Nucleus accumbens (tissue), 56 donors: ENCODE measurements at places on chromosomes 7 and 10.
A peak's percentile ranks its signal among the peaks of the same experiment; 100 is the strongest.

DNA sequence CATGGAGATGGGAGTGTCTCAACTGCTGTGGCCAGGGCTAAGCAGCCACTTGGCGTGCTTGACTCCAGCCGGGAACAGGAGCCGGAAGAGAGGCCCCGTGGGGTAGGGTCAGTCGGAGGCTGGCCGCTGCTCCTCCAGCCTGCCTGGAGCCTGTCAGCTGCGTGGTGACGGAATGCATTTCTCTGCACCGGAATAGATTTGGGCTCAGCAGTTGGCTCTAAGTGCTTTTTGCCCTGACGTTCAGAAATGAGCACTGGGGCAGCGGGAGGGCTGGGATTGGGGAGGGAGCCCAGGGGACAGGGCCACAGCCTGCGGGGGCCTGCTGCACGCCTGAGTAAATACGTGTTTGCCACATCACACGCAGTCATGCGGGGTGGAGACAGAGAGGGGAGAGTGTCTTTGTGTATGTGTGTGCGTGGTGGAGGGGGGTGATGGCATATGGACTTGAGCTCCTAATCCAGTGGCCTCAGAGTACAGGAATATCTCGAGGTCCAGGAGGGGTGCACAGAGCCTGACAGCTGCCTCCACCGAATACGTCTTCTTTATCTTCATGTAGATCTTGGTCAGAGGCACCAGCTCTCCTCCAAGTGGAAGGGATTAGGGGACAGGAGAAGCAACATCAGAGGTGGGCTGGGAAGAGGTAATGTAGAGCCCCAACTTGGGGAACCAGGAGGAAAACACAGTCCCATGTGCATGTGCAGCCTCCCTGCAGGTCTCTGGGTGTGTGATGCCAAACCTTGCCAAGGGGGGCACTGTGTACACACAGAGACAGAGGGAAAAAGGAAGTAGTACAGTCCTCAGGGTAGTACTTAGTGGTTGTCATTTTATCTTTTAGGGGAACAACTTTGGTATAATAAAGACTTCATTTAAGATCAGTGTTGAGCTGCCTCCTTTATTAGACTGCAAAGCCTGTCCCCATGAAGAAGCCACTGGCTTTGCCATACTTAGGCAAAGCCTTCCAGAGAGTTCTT is 151.4 kb downstream of the CDH23 start:
- no peak for DNase-seq

DNA sequence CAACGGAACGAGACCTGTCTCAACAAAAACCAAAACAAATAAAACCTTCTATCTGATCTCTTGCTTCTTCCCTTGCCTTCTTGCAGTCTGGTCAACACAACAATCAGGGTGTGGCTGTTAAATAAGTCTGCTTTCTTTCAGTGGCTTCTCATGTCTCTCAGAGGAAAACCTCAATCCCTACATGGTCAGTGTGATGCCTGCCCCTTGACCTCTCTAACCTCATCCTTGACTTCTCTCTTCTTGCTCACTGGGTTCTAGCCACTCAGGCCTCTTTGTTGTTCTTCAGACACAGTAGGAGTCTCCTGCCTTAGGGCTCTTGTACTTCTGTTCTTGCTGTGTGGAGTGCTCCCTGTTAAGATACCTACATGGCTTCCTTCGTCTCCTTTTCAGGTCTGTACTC is 220.4 kb downstream of the SDHAF3 start:
- DNase-seq: no peak

- no peak for DNase-seq
Measured at GRCh38 chr10:131654471-131655087, 246.2 kb upstream of the PPP2R2D start.

- no peak for DNase-seq
Measured at GRCh38 chr7:70446448-70447143, 685.3 kb upstream of the GALNT17 start.

GRCh38 chr10:98168147-98168546 is 33.7 kb downstream of the R3HCC1L start:
- no peak for DNase-seq

GRCh38 chr10:79023240-79024162 is 45.3 kb upstream of the ZMIZ1 start:
- DNase-seq: no peak

DNA sequence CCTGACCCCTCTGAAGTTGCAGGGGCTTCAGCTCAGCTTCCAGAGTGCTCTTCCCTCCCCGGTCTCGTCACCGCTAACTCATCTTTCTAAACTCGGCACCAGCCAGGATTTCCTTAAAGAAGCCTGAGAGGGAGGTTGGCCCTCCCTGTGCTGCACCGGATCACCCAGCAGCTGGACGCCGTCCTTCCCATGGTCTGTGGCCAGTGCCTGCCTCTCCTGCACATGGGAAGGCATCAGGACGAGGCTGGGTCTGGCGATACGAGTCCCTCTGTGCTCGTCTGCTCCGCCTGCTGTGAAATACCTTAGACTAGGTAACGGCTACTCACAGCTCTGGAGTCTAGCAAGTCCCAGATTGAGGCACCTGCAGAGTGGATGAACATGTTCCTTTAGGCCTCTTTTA is 179.1 kb downstream of the ZMYND11 start:
- DNase-seq: no peak

- DNase-seq: no peak
Measured at GRCh38 chr7:124480036-124480820, 285.4 kb downstream of the GPR37 start.

- DNase-seq: no peak
Measured at GRCh38 chr7:37663693-37664092, 19.9 kb upstream of the GPR141 start.

DNA sequence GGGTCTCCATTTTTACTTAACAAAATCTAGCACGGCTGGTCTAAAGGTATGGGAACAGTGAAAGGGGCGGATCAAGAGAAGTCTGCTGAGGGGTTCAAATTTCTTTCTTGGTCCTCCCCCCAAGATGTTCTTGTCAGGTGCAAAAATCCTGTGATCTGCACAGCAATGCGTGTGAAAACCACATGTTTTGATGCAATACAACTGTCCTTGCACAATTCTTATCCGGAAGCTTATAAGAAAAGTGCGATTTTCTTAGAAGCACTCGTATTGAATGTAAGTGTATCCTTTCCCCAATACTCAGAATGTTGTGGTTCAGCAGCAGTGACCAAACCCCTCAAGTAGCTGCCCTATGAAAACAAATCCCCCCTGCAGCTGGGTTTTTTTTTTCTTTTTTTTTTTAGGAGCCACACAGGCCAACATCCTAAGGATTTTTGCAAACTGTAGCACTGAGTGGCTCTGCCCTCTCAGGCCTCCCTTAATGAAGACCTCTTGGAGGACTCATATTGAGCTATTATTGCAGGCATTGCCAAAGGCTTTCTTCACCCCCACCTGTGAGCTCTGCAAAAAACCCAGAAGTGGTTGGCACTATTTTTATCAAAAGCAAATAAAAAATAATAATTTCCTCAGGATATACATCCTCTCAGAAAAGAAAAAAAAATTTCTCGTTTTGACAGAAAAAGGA is 151.9 kb upstream of the ITGB1 start:
- DNase-seq: no peak

DNA sequence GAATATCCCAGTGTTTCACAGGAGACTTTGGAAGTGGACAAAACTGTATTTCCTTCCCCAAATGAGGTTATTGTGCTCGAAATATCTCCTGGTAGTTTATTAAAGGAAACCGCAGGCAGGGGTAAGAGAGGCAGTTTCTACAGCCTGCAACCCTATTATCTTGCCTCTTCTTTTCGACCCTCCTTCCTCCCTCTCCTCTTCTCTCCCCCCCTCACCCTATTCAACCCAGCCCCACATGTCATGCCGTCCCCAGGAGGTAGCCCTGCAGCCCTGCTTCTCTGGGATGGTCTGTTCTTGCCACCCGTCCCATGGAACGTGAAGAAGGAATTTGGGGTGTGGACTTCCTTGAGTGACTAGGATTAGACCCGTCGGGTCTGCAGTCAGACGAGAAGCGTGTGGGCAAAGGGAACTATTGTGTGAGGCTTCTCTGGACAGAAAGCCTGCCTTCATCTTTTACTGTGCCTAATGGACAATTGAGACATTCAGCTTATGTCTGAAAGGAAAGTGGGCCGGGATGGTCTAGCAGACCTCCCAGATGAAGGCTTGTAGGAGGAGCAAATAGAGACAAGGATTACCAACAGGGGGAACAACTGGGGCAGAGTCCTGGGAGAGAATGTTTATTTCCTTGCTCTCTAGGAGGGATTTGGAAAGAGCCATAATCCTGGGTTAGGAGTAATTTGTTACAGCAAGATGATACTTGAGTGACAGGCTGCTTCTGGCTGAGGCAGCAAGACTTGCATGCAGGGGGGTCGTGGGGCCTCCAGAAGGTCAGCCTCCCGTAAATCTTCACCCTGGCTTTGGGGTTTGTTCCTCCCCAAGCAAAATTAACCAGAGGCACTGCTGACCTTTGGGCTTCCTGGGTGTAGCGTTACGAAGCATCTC is 77.8 kb downstream of the TCF7L2 start:
- DNase-seq: no peak

DNA sequence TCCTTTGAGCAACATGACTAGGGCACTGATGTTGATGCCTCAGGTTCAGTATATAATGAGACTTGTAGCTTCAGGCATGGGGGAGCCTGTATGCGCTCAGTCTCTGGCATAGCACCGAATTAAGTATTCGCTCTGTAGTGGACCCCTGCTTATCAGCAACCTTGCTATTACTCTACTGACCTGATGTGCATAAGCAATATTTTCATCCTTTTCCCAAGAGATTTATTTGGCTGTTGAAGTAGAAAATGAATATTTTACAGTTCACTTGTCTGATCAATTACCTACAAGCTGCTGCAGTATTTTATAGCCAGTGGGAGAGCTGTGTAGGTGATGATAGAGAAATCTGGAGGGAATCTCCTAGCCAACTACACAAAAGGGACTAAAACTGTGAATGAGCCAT is 781.6 kb upstream of the PHF14 start:
- DNase-seq: no peak

- DNase-seq: no peak
Measured at GRCh38 chr10:11516431-11516746, 95.1 kb downstream of the USP6NL start.

- no peak for DNase-seq
Measured at GRCh38 chr7:28953633-28954032, 4.5 kb downstream of the TRIL start.

- DNase-seq: no peak
Measured at GRCh38 chr10:86979296-86979818, 11.1 kb downstream of the ADIRF start.

- DNase-seq: peak; percentile 44
Measured at GRCh38 chr10:93701866-93702209, 554 bp downstream of the FRA10AC1 start.

DNA sequence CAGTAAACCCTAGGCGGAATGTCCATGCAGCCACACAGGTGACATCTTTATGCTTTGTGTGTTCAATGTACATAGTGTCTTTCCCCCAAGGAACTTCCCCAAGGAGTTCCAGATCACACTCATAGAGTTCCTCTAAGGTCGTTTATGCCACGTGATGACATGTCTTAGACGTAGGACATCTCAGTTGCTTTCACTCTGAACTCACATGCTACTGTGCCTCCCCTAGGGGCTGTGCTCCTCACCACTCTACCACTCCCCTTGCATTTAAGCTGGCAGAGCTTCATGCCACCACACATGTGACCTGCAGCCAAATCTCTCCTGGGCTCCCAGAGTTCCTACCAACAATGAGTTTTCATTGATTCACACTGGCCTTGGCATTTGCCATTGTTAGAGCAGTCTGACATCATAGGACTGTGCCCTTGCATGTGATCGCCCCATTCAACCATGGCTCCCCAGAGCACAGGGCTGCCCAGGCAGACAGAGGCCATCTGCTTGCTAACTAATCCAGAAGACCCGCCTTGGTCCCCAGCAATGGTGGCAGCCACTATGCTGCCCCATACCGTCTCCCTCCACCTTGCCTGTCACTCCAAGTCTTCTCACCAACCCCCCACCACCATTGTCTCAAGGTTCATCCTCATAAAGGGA is 95.3 kb upstream of the MACROH2A2 start:
- DNase-seq: no peak

- no peak for DNase-seq
Measured at GRCh38 chr7:106736123-106736507, 75.2 kb upstream of the CCDC71L start.

GRCh38 chr10:111017098-111017497 is 59.7 kb upstream of the ADRA2A start:
- DNase-seq: no peak

GRCh38 chr10:132446195-132446581 is 49.2 kb downstream of the PWWP2B start:
- DNase-seq: no peak

- DNase-seq: no peak
Measured at GRCh38 chr7:116832692-116833091, 29.7 kb upstream of the CAPZA2 start.

DNA sequence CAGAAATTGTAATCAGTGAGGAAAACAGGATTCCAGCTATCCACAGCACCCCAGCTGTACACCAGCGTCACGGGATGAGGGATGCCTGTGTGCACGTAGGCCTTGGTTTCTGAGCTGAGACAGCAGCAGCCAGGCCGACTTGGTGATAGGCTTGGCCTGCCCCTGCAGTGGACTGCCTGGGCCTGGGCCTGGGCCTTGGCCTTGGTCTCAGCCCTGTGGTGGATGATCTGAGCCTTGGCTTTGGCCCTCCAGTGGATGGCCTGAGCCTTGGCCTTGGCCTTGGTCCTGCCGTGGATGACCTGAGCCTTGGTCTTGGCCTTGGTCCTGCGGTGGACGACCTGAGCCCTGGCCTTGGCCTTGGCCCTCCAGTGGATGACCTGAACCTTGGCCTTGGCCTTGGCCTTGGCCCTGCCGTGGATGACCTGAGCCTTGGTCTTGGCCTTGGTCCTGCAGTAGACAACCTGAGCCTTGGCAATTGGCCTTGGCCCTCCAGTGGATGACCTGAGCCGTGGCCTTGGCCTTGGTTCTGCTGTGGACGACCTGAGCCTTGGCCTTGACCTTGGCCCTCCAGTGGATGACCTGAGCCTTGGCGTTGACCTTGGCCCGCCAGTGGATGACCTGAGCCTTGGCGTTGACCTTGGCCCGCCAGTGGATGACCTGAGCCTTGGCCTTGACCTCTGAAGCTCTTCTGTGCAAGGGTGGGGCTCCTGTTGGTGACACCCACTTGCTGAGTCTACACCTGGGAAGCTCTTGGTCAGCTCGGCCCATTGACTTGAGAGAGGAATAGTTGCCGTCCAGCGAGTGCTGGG is 93.8 kb downstream of the CUX1 start:
- no peak for DNase-seq

- DNase-seq: no peak
Measured at GRCh38 chr10:29332061-29332760, 43.3 kb downstream of the LYZL1 start.

DNA sequence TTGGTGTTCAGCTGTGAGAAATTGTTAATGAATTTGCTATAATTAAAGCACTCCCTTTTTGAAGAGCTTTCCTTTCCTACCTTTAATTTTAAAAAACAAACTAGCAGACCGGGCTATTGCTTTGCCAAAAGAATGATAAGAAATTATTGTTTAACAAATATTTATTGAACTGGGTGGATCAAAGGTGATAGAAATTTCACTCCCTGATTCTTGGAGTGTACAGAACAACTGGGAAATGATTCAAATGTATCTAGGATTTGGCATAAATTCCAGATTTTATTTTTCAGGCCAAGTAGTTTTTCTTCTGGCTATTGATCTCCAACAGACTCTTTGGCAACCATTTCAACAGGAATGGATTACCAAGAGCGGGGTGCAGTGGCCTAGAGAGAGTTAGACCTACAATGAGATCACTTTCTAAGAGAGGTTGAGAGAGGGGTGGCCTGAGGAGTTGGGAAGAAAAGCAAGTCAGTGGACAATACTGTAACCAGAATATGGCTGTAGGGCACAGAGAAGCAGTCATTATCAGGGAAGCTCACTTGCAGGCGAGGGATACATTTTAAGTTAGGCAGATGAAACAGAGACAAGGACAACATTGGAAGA is 71.9 kb downstream of the PLXDC2 start:
- DNase-seq: no peak
